Left ventricle myocardium inferior (tissue), 1 donor: ENCODE measurements at places on chromosomes 1 and 21. TPM values are rescaled to one million over a fixed set of nuclear protein-coding genes. Genes with fewer than 3 reads are reported as not detected.

The SYT14 gene
- total RNA-seq, result not detected

The LAD1 gene
- 2.0 TPM for total RNA-seq

The CLCA2 gene
- not detected for total RNA-seq

DNA sequence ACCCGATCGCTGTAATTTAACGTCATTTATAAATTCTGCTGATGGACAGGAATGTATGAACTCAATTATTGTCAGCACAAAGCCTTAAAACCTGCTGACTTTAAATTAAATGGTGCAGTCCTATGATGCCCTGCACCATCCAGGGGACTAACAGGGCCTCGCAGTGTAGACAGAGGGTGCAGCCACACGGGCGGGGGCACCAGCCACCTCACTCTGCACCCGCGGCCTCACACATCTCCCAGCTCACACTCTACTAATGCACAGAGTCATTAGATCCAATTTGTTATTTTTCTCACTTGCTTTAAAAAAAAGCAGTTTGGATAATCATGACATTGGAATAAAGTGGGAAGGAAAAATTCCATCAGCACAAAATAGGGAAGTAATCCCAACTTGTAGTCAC, 49.7 kb downstream of the PROX1 start:
- DNase-seq, result no peak

GRCh38 chr21:21436012-21436534, 437.9 kb downstream of the NCAM2 start:
- DNase-seq, result no peak

- no peak for DNase-seq
These were observed 35.5 kb upstream of the DENND1B start for GRCh38 chr1:197810812-197811211.

GRCh38 chr1:30758785-30759380, 1.3 kb upstream of the LAPTM5 start:
- DNase-seq, result no peak

- DNase-seq, result no peak
These were observed 37.2 kb downstream of the EPHA2 start for GRCh38 chr1:16118706-16119105.

DNA sequence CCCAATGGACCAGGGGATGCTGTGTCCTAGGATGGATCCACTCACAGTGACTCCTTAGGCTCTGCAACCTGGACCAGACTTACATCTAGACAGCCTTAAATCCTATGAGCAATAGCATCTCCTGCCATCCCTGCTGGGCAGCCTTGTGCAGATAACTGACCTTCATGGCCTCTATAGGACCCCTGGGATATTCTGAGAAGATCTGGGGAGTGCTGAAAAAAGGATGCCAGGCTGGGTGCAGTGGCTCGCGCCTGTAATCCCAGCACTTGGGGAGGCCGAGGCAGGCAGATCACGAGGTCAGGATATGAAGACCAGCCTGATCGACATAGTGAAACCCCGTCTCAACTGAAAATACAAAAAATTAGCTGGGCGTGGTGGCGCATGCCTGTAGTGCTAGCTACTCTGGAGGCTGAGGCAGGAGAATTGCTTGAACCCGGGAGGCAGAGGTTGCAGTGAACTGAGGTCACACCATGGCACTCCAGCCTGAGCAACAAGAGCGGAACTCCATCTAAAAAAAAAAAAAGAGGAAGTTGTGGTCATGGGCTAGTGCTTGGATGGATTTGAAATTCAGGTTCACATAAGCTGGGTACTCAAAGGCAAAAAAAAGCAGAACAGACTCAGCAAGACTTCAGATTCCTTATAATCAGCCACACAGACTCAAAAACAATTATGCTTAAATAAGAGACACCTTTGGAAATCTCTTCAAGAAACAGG, 10.9 kb upstream of the SH2D1B start:
- no peak for DNase-seq

DNA sequence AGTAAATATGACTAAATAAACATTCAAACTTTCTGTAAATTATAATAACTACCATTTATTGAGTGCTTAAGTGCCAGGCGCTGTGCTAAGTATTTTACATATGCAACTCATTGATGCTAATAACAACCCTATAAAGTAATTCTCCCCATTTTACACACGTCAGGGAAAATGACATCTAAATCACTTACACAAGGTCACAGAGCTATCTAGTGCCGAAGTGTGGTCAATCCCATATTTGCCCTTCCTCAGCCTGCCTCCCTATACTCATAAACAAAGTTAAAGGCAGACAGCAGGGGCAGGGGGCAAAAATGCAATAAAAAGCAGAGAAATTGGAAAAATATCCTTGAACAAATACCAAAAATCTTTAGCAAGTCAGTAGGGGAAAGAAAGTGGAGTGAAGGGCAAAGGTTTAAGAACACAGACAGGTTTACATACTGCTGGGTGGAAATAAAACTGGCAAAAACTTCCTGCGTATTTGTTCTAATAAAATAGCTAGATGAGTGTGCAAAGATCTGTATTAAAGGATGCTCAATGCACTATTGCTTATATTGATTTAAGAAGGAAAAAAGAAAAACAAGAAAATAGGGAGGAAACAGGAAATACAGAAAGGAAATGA, 72.8 kb downstream of the WDR64 start:
- no peak for DNase-seq

The CFHR3 gene
- not detected for total RNA-seq

DNA sequence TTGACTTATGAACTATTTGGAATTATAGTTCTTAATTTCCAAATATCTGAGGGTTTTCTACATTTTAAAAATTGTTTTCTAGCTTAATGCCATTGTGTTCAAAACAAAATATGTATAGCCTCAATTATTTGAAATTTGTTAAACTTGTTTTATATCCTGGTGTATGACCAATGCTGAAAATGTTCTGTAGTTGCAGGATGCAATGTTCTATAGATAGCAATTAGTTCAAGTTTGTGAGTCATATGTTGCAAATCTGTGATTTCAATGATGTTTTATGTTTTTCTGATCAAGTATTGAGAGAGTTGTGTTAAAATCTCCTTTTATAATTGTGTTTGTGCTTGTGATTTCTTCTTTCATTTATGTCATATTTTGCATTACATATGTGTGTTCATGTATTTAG, 517.5 kb downstream of the ADGRL2 start:
- DNase-seq, result no peak

The GCLM gene
- 11.4 TPM for total RNA-seq

- DNase-seq, result no peak
These were observed 15.9 kb downstream of the DUSP10 start for GRCh38 chr1:221725735-221726672.

GRCh38 chr1:8649875-8650274, 167.6 kb downstream of the RERE start:
- no peak for DNase-seq

- DNase-seq, result no peak
These were observed 45.5 kb downstream of the LAMC2 start for GRCh38 chr1:183231545-183231944.

DNA sequence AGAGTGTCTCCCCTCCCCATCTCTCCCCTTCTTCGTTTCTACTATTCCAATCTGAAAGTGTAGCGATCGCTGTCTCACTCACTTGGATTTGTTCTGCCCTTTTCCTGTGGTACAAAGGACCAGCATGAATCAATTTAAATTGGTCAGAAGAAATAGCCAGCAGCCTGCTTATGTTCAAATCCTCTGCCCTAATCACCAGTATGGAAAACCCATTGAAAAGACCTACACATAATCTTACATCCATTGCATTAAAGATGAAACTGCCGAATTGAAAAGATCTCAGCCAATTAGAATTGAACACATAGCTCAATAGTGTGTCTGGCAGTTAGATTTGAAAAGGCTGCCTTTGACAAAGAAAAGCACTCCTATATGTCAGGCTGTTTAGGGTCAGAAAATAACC, 122.6 kb downstream of the TNNI3K start:
- no peak for DNase-seq

GRCh38 chr1:21822349-21822748, 10.3 kb downstream of the LDLRAD2 start:
- no peak for DNase-seq

The DNASE2B gene
- total RNA-seq, result not detected

DNA sequence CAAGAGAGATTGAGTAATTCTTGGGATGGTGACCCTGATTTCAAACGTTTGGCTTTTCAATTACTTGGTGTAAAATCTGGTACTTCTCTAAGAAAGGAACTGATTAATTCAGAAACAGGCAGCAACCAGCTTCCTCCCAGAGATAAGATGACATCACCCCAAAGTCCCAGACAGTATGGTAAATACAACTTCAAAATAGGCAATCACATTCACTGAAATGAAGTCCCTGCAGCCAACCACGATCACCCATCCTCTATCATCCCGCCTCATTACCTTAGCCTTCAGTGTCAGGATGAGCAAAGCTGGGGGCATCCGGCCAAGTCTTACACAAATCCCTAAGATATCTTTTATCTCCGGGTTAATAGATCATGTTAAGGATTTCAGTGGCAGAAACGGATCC, 26.4 kb upstream of the RUNX1 start:
- no peak for DNase-seq

The SPRR4 gene
- total RNA-seq, result not detected

DNA sequence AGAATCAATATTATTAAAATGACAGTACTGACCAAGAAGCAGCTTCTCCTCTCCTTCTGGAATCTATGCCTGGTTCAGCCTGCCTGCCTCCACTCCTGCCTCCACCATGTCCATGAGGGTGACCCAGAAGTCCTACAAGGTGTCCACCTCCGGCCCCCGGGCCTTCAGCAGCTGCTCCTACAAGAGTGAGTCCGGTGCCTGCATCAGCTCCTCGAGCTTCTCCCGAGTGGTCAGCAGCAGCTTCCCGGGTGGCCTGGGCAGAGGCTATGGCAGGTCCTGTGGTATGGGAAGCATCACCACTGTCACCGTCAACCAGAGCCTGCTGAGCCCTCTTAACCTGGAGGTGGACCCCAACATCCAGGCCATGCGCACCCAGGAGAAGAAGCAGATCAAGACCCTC, 822.4 kb upstream of the NEGR1 start:
- DNase-seq, result no peak

DNA sequence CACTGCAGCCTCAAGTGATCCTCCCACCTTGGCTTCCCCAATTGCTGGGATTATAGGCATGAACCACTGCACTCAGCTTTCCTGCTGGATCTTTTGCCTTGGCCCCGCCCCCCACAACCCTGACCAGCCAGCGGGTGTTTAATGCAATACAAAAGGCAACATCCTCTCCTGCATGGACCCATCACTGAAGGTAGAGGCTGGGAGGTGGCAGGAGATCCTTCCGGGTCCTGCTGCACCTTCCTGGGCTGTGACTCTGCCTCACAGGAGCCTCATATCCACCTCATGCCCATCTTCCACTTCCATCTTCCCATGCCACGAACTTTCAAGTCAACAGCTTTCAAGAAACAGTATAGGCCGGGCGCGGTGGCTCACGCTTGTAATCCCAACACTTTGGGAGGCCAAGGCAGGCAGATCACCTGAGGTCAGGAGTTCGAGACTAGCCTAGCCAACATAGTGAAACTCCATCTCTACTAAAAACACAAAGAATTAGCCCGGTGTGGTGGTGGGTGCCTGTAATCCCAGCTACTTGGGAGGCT, 11.7 kb upstream of the WNT9A start:
- no peak for DNase-seq

DNA sequence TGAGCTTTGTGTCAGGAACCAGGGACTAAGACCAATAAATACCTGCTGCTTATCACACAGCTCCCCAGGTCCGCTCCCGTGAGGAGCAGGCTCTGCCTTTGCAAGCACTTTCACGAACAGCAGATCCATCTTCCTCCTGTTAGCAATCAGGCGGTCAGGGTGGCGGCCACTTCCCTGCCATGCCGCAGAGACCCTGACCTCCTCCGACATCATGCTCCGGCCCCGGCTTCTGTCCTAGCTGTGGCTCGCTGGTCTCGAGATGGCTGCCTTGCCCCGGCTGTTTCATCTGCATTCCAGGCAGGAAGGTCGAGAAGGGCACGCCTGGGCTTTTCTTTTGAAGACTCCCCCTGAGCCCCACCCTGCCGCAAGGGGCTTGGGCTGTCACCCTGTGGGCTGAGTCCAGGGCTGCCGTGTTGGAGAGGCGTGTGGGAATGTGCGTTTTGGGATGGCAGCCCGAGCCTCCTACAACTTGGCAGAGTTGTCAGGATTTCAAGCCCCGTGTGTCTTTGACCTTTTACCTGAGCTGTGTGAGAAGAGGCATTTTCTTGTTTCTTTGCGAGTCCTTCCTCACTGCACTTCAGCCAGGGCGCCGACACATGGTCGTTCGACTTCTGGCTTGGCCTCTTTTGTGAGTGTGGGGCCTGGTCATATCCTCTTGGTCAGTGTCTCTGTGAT, 59.5 kb downstream of the AGPAT3 start:
- peak; percentile 15 for DNase-seq

The ARID1A gene
- total RNA-seq, result 31.7 TPM

GRCh38 chr1:168506204-168506819, 37.5 kb downstream of the XCL2 start:
- no peak for DNase-seq

The LCE1B gene
- not detected for total RNA-seq

The SLC44A3 gene
- 5.9 TPM for total RNA-seq

- DNase-seq, result no peak
These were observed 54.3 kb upstream of the ERO1B start for GRCh38 chr1:236336084-236336483.

DNA sequence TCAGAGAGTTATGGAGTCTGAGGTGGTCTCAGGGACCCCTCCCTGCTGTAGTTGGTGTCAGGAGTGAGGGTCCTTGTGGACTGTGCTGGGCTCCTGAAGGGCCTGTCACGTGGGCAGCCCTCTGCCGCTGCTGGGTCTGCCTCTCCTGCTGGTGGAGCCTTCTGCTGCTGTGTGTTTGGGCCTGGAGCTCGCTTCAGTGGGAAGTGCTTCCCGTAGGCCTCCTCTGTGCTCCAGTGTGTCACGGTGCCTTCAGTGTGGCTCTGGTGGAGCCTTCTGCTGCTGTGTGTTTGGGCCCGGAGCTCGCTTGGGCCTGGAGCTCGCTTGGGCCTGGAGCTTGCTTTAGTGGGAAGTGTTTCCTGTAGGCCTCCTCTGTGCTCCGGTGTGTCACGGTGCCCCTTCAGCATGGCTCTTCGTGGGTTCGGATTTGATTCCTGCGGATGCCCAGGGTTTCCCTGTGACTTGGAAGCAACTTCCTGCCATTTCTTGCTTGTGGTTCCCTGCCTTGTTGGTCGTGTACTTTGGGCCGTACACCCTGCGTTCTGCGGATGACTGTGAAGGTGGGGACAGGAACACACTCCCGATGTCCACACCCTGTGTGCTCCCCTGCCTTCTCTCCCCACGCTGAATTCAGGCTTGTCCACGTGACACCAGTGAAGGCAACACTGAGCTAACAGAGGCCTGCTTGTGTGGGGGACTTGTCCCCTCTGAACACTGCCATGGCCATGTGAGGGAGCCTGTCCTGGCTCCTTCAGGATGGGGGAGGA, 19.5 kb downstream of the C1orf174 start:
- DNase-seq, result no peak

GRCh38 chr1:37867784-37868183, 8.4 kb upstream of the MTF1 start:
- no peak for DNase-seq

GRCh38 chr1:159421821-159422220, 10.2 kb upstream of the OR10J4 start:
- DNase-seq, result no peak

GRCh38 chr1:182337736-182338571, 53.6 kb downstream of the GLUL start:
- DNase-seq, result peak; percentile 25

GRCh38 chr1:9300573-9300972, 7.9 kb downstream of the SPSB1 start:
- DNase-seq, result no peak

- no peak for DNase-seq
These were observed 301.7 kb upstream of the VAMP3 start for GRCh38 chr1:7469255-7469938.

The HJV gene
- 90.3 TPM for total RNA-seq
